ENCODE measurements at places on chromosomes 11 and 22.

GRCh38 chr11:1232883-1233321, 10.0 kb downstream of the MUC5B start:
- DNase-seq: no peak

DNA sequence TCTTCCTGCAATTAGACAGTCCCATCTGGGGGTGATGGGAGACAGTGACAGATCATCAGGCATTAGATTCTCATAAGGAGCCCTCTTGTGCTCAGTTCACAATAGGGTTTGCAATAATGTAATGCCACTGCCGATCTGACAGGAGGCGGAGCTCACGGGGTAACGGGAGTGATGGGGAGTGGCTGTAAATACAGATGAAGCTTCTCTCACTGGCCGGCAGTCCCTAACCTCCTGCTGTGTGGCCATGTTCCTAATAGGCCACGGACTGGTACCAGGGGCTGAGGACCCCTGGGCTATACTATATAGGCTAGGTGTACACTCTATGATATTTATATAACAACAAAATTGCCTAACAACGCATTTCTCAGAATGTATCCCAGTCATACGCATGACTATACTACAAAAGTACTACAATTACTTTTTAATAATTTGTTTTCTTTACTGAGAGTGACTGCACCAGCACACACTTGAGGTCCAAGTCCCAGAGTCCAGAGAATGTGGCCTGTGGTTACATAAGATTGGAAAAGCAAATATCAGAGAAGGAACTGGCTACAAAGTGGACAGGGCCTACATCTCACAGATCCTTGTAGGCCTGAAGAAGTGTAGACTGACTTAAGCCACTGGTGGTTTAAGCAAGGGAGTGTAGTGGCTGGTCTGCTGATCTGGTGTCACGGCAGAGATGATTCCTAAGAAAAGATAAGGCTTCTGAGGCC, 200.0 kb downstream of the LARGE1 start:
- DNase-seq: no peak

DNA sequence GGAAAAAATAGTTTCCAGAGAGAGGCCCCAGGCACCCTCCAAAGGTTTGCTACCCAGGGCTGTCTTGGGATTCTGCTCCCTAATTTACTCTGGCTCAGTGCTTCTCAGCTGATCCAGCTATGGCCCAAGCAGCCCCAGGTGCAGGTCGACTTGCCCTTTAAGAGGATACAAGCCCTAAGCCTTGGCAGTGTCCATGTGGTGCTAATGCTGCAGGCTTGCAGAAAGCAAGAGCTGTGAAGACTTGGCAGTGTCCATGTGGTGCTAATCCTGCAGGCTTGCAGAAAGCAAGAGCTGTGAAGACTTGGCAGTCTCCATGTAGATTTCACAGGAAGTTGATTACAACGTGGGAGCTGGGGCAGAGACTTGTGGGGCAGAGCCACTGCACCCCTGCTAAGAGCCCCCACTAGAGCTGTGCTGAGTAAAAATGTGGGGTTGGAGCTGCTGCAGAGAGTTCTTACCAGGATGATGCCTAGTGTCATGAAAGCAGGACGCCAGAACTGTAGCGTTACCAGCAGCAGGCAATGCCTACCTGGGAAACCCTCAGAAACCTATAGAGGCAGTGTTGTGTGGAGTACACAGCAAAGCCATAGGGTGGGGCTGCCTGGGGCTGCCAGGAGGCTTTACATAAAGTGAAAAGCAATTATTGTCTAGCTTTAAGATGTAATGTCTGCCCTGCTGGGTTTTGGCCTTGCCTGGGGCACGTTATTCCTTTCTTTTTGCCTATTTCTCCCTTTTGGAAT, 16.1 kb upstream of the OR52K1 start:
- no peak for DNase-seq

DNA sequence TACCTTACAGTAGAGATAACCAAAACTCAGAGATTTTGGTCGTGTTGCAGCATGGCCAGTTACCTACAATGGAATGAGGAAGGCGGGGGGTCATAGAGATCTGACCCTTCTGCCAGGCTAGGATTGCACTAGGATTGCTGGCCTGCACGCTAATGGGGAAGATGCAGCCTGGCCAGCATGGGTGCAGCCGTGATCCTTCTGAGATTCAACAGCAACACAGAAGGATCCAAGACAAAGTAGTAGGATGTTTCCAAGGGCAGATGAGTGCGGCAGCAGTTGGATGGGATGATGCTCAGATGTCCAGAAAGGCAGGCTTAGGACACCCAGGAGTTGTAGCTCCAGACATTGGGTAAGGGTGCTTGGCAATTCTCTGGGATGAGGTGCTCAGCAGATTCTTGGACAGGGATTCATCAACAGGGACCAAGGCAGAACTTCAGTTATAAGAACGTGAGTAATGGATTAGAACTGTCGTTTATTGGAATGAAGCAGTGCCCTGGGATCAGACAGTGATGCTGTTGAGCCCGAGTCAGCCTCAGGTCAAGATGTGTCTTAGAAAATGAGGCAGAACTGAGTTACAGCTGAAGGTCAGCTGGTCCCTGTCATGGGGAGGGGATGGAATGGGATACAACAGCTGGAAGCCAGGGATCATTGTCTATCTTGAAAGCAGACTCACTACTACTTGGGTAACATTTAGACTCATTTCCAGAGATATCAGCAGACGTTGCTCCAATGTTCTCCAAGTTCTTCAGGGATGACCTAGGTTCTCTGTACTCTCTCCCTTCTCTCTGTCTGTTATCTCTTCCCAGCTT, 71.0 kb downstream of the PARVA start:
- DNase-seq: no peak

GRCh38 chr11:63951779-63952536, 13.2 kb downstream of the NAA40 start:
- DNase-seq: no peak

- DNase-seq: no peak
Observed at GRCh38 chr11:56271092-56271491, 2.9 kb upstream of the OR5T1 start.

- DNase-seq: no peak
Observed at GRCh38 chr11:116334596-116334995, 438.2 kb downstream of the BUD13 start.

GRCh38 chr11:117073539-117073938, 24.7 kb downstream of the SIK3 start:
- DNase-seq: no peak

- no peak for DNase-seq
Observed at GRCh38 chr11:113365895-113366294, 21.7 kb upstream of the ANKK1 start.

DNA sequence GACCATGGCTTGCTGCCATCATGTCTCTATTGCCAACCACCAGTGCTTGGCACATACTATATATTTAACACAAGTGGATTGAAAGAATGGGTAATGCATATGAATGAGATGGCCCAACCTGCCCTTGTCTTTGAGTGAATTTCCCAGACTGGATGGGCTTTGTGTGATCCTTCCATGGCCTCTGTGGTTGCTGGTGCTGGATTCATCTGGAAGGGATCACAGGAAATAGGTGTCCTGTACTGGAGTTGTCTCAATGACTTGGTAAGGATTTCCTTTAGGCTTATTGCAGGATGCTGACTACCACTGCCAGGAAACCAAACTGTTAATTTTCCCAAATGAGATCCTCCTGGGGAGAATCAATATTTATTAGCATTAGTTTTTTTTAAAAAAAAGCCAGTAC, 328.6 kb downstream of the TMEM135 start:
- no peak for DNase-seq

- peak; percentile 88 for DNase-seq
Observed at GRCh38 chr11:65366340-65366773, 11.8 kb downstream of the TIGD3 start.

- DNase-seq: no peak
Observed at GRCh38 chr11:115643549-115644270, 139.5 kb upstream of the CADM1 start.

GRCh38 chr22:49850959-49851802, 2.5 kb upstream of the ZBED4 start:
- DNase-seq: no peak

DNA sequence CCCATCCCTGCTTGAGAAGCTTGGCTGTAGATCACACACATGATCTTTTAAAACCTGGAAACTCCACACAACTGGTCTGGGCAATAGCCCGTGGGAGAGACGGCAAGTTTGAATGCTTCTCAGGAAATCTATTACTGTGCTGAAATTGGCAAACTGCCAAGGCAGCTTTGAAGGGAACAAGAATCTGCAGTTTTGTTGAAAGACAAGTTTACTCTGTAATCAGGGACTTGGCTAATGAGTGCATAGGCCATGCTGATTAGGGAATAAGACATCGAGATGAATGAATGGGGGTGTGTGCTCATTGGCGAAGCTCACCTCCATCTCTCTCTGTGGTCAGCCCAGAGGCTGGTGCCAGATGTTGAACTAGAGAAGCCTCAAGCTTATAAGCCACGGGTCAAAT, 218.8 kb downstream of the HIPK3 start:
- peak; percentile 29 for DNase-seq

DNA sequence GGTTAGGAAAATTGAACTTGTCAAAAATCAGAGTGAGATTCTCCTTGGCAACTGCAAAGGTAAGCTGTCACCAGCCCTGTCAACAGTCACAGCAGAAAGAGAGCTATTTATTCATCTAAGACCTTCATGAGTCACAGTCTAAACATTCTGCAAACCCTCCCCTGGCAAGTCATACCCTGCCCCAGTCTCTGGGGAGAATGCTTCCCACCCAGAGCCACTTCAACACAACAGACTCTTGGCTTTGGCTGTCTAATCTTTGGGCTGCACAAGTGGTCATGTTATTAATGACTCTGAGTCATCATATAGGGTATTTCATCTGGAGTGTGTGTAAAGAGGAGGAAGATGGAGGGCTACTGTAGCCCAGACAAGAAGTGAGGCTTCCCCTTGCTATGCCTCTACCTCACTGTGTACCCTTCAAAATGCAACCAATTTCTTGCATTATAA, 153.4 kb downstream of the CCDC34 start:
- DNase-seq: peak; percentile 80

- no peak for DNase-seq
Observed at GRCh38 chr11:22031791-22032190, 161.1 kb upstream of the ANO5 start.

- no peak for DNase-seq
Observed at GRCh38 chr11:14554959-14555358, 34.8 kb upstream of the PSMA1 start.

DNA sequence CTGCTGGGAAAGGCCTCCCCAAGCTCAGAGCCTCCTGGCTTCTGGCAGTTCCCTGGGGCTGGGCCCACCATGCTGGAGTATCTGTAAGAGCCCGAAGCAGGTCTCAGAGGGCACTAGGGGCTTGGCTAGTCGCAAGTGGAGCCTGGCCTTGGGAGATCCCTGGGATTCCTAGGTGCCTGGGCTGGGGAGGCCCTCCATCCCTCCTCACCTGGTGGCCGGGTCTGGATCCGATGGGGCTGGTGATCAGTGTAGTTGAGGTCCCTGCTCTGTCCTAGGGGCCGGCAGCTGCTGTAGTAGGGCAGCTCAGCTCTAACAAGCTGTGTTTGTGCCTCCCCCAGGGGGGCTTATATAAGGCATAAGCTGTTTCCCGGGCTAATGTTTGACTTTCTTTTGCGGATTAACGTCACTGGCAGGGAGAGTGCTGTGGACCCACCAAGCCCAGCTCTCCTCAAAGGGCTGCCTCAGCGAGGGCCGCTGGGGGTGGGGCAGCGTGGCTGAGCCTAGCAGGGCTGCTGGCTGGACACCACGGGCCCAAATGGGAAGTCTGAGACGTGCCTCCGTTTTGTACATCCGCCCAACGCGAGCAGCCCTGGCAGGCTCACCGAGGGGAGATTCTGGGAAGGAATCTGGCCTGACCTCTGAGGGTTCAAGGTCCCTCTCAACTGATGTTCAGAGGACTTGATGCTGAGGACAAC, at the start of gene SLC22A8:
SLC22A8 (minus strand) TSS at position 321 of the 695 bp plus-strand sequence. CDS start 883 bp downstream, outside the sequence.
- DNase-seq: no peak

DNA sequence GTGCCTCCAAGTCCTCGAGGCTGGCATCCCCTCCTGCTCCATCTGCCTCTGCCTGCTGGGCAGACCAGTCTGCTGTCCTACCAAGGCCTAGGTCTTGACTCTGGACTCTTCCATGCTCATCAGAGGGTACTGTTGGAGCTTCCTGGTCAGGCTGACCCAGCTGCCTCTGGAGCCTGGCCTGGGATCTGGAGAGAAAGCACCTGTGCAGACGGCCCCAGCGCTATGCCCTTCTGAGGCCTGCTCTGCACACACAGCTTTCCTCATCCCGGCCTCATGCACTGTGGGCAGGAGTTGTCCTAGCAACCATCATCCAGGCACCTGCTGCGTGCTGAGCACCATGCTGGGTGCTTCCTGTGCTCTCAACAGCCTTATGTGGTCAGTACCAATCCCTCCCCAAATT, 70.8 kb downstream of the CDKN1C start:
- DNase-seq: no peak

DNA sequence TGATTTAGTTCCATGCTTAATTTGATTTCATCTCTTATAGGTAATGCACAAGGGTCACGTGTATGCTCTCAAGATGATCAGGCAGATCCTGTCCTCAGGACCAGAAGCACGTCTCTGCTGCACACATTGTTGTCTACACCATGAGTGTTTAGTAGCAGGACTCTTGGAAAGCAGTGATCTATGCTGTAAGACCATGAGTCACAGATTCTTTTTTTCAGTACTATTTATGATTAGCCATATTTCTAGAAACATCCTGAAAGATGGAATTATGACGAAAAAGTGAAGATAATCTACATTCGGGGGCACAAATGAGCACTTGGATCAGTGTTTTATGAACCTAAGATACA, 29.6 kb downstream of the ZBED4 start:
- no peak for DNase-seq

- peak; percentile 48 for DNase-seq
Observed at GRCh38 chr22:20940186-20940651, 23.0 kb downstream of the CRKL start.

DNA sequence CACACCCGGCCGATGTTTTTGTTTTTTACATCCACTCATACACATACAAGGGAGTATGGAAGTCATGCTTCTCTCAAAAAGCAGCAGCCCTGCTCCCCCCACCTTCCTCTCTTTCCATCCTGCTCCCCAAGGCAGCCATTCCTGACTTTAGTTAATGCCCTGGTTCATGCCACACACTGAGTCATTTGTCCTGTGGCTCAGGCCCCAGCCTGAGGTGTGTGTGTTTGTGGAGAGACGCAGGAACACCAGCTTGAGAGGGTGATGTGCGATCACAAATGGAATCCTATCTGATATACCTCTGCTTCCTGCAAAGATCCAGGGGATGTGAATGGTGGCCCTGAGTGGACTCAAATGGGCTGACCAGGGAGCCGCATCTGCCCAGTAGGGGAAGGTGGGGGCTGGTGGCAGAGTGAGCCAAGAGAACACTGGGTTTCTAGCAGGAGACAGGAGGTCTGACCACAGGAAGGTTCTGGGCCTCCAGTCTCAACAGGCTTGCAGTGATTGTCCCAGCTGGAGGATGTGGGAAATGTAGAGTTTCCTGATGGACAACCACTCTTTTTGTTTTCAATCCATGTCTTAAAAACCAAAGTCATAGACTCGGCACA, 86.7 kb downstream of the OSBP2 start:
- DNase-seq: no peak

GRCh38 chr11:73498343-73498742, 99.6 kb downstream of the FAM168A start:
- DNase-seq: no peak

Data from GM03348 (cell line).